Activated CD4-positive, alpha-beta T cell treated with anti-CD3 and anti-CD28 coated beads, Interleukin-2, amount 10 ng/mL, durations not matched to agents 7 days and 5 days (primary cell): ENCODE measurements at places on chromosomes 16 and 17. TPM values are rescaled to one million over a fixed set of nuclear protein-coding genes. Genes with fewer than 3 reads are reported as not detected.

Gene COL1A1
- 0.55 TPM for total RNA-seq

Gene KRTAP16-1
- 0.12 TPM for total RNA-seq

Gene TBX6
- 1.7 TPM for total RNA-seq

Gene MLLT6
- 264 TPM for total RNA-seq

Gene C17orf78
- not detected for total RNA-seq

Gene MYOCD
- total RNA-seq: not detected

- no peak overlapping the region for H3K4me3 ChIP-seq
- H3K27me3 ChIP-seq: peaks cover 20% of the 10 kb centered on the region
- H3K27ac ChIP-seq: no peak overlapping the region
- H3K36me3 ChIP-seq: no peaks in the 10 kb centered on the region
- no peaks in the 10 kb centered on the region for H3K4me1 ChIP-seq
- DNase-seq: no peak
Measured at GRCh38 chr16:56102183-56102686, 89.1 kb upstream of the GNAO1 start.

DNA sequence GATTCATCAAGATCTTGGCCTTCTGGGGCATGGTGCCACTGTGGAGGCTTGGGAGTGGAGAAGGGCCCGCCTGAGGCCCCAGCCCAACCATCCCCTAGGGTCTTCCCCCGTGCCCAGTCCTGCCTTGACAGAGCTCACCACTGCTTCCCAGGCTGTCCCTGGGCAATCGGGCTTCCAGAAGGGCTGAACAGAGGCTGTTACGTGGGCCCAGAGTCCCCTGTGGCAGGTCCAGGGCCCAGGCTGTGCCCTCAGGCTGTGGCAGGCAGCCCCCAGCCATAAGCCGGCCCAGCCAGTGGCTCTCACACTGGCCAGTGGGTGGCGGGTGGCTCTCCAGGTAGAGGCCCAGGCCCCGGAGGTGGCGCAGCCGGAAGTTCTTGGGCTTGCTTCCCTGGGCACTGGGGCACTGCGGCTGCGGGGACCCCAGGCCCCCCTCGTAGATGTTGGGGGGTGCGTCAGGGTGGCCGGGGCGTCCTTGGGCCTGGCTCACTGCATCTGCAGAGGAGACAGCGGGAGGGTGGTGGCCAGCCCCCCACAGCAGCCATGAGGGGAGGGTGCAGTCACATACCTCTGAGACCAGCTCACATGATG is 809 bp downstream of the C16orf90 start:
- DNase-seq: no peak
- H3K27me3 ChIP-seq: no peaks in the 10 kb centered on the region
- H3K36me3 ChIP-seq: no peaks in the 10 kb centered on the region
- no peak overlapping the region for H3K27ac ChIP-seq

GRCh38 chr17:54237911-54238515 is 415.3 kb downstream of the KIF2B start:
- H3K27me3 ChIP-seq: no peaks in the 10 kb centered on the region
- no peak overlapping the region for H3K27ac ChIP-seq
- H3K4me3 ChIP-seq: no peak overlapping the region
- H3K36me3 ChIP-seq: no peaks in the 10 kb centered on the region
- no peak for DNase-seq

GRCh38 chr16:24151482-24151939 is 104.6 kb upstream of the CACNG3 start:
- no peak overlapping the region for H3K4me3 ChIP-seq
- peaks cover 31% of the 10 kb centered on the region for H3K4me1 ChIP-seq
- DNase-seq: peak; percentile 30
- peak overlapping the region; percentile 71 for H3K27ac ChIP-seq

DNA sequence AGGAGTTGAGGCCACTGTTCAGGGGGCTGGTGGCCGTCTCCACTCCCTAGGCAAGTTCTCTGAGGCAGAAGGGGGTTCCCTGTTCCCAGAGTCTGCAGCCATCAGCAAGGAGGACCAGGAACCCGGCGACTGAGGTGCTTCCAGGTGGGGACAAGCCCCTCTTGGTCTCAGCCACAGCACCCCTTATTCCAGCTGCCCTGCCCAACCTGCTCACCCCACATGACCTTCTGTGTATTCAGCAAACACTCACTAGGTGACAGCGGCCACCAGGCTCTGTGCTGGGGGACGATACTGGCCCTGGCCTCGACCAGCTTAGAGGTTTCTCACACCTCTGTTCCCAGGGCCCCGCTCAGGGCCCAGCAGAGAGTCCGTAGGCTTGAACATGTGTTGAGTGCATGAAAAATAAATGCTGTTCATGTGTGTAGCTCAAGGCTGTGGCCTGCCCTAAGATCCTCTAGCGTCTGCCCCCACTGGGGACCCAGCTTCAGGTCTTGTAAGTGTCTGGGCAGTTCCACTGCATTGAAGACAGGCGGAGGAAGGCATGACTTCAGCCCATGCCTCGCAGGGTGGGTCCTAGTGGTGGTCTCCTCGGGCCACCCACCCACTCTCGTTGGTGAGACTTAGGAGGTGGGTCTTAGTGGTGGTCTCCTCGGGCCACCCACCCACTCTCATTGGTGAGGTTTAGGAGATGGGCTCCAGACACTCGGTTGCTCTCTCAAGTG is 44.2 kb downstream of the NT5M start:
- no peaks in the 10 kb centered on the region for H3K4me1 ChIP-seq
- no peak overlapping the region for H3K27ac ChIP-seq
- no peaks in the 10 kb centered on the region for H3K27me3 ChIP-seq
- no peaks in the 10 kb centered on the region for H3K36me3 ChIP-seq

- H3K36me3 ChIP-seq: no peaks in the 10 kb centered on the region
- no peaks in the 10 kb centered on the region for H3K27me3 ChIP-seq
- H3K4me3 ChIP-seq: no peak overlapping the region
- H3K27ac ChIP-seq: no peak overlapping the region
- peak; percentile 17 for DNase-seq
Measured at GRCh38 chr17:2929881-2930533, 133.4 kb downstream of the OR1D5 start.

DNA sequence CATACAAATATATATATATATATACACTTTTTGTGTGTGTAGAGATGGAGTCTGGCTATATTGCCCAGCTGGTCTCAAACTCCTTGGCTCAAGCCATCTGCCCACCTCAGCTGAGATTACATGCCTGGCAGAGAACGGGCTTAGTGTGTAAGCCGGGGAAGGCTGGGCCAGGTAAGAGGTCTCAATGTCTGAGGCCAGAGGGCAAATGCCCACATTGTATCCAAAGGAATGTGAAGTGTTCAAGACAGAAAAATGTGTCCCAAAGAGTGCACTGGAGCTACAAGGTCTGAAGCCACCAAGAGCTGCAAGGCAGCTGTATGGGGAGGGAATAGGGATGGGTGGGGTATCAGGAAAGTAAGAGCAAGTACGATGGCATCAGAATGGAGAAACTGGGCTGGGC is 8.8 kb downstream of the CD2BP2 start:
- H3K4me3 ChIP-seq: no peak overlapping the region
- H3K36me3 ChIP-seq: peaks cover 19% of the 10 kb centered on the region
- no peak for DNase-seq
- H3K27ac ChIP-seq: no peak overlapping the region
- peaks cover 13% of the 10 kb centered on the region for H3K4me1 ChIP-seq
- H3K27me3 ChIP-seq: no peaks in the 10 kb centered on the region

DNA sequence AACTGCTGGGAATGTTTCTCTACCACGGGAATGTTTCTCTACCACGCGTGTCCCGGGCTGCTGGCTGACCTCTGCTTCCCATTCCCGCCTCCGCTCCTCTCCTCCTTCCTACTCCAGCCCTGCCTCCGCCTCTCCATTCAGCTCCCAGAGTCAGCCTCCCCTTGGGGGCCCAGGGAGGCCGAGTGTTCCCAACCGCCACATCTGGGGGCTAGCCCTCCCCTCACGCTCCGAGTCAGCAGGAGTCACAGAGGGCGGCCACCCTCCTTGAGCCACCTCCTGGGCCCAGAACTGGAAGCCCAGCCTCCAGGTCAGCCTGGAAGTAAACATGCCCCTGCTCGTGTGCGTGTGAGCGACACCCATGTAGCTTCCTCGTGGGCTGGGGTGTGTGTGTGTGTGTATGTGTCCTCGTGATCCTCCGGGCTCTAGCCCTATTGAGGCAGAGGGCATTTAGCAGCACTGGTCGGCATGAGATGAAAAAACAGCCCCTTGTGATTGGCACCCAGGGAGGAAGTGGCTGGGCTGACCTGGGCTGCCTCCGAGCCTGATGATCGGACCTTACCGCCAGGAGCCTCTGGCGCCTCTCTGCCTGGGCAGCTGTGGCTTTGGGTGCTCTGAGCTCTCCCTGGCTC is 7.3 kb downstream of the CYGB start:
- no peaks in the 10 kb centered on the region for H3K36me3 ChIP-seq
- peak overlapping the region; percentile 19 for H3K27ac ChIP-seq
- DNase-seq: no peak
- no peak overlapping the region for H3K4me3 ChIP-seq

DNA sequence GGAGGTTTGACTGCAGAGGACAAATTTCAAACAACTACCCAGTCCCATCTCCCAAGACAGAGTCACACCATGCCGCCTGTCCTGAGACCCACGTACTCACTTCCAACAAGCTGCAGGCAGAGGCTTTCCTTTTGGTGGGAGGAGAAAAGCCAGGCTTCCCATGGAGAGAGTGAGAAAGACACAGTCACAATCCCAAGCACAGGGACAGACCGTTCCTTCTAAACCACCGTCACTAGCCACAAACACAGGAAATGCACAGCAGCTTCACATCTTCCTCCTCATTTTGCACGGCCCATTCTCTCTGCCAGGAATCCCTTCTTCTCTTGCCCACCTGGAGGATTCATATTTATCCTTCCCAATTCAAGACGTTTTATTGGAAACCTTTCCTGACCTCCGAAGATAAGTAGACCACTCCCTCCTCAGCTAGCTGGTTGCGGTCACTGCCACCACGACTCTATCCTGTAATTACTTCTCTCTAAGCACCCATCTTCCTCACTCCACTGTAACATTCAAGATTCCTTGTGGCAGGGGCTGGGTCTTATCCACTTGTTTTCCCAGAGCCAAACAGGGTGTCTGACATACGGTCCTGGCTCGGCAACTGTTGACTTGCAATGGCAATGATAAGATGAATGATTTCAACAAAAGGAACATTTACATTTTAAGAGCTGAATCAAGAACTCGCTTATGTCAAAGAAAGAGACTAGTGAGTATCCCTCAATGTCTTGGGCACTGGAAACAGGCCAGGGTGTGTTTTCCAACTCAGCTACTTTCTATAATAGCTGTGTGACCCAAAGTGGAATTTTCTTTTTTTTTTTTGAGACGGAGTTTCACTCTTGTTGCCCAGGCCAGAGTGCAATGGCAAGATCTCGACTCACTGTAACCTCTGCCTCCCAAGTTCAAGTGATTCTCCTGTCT is 87.6 kb downstream of the XYLT1 start:
- peak overlapping the region; percentile 26 for H3K4me3 ChIP-seq
- peak overlapping the region; percentile 59 for H3K27ac ChIP-seq
- peaks cover 66% of the 10 kb centered on the region for H3K4me1 ChIP-seq
- H3K36me3 ChIP-seq: peaks cover 35% of the 10 kb centered on the region

GRCh38 chr17:17235212-17236174 is 1.5 kb downstream of the FLCN start:
- no peaks in the 10 kb centered on the region for H3K27me3 ChIP-seq
- peaks cover 45% of the 10 kb centered on the region for H3K4me1 ChIP-seq
- H3K4me3 ChIP-seq: peak overlapping the region; percentile 88
- peaks cover 17% of the 10 kb centered on the region for H3K36me3 ChIP-seq

DNA sequence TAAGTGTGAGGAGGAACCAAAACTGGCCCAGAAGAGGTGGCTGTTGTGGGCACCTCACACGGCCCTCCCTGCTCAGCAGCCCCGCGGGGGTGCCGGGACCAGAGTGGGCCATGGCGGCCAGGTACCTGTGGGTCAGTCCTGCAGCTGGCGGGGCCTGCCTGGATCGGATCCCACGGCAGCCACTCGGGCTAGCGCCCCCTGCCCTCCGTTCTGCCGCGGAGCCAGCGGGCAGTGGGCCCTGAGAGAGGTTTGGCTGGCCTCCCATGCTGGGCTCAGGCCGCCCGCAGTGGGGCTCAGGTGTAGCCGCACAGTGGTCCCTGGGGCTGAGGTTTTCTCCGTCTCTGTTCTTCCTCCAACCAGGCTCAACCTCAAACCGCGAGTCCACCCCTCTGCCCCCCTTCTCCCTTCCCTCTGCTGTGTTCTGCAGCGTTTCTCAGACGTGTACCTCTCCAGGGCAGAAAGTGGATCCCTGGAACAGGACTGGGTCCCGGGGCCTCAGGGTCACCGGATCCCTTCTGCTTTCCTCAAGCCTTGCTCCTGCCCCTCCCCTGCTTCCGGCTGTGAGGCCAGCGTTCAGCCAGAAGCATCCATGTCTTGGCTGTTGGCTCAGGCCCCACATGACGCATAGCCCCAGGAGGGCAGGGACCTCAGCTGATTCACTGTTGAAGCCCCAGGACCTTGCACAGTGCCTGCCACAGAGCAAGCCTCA is 28.6 kb upstream of the ITGA3 start:
- no peak overlapping the region for H3K27ac ChIP-seq
- no peak for DNase-seq
- H3K4me3 ChIP-seq: no peak overlapping the region
- H3K4me1 ChIP-seq: peaks cover 20% of the 10 kb centered on the region
- peaks cover 17% of the 10 kb centered on the region for H3K27me3 ChIP-seq

DNA sequence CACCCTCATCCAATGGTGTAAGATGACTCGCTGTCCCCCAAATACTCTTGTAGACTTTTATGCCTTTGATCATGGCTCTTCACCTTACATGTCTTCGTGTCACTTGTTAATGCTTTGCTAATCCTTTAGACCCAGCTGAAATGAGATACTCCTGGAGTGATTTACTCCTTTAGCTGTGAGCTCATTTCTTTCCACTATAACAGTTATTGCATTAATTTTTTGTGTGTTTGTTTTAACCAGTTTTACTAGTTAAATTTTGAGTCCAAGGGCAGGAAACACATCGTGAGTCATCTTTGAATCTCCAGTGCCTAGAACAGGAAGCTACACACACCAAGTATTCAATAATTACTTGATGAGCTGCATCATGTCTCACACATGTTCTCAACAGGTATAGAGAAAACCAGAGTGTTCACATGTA is 6.5 kb upstream of the CTCF start:
- H3K27ac ChIP-seq: peak overlapping the region; percentile 100
- H3K27me3 ChIP-seq: no peaks in the 10 kb centered on the region
- peak overlapping the region; percentile 62 for H3K4me3 ChIP-seq
- DNase-seq: peak; percentile 30
- peaks cover 57% of the 10 kb centered on the region for H3K4me1 ChIP-seq

DNA sequence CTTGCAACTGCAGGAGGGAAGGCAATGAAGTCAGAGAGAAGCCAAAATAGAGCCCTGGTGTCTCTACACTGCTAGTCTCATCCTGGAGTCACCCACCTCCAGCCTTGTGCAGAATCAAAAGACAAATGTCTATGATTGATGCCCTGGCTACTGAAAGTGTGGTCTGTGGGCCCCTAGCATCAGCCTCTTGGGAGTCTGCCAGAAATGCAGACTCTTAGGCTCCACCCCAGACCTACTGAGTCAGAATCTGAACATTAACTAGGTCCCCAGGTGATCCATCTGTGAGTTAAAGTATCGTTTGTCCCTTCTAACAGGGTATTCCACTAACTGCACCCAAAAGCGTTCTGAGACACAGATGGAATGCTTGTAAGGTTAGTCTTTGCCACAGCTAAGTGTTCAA is 21.2 kb downstream of the EARS2 start:
- H3K4me1 ChIP-seq: no peaks in the 10 kb centered on the region
- no peak overlapping the region for H3K4me3 ChIP-seq
- H3K36me3 ChIP-seq: peaks cover 17% of the 10 kb centered on the region
